ENCODE measurements at places on chromosomes 2 and 18.

DNA sequence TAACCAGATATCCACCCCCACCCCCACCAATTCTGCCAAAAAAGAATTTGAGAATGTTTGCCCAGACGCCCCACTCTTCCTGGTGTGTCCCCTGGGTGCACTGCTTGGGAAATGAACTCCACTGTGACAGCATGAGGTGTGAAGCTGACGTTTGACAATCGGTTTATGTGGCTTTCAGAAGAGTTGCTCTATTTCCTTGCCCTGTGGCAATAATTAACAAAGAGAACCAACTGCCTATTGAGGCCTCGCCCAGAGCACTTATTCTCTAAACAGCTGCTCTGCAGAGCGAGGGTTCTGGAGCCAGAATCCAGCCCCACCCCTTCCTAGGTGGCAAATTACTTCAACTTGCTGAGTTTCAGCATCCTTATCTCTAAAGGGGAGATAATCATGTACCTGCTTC lies 115.8 kb upstream of the SIX3 start:
- DNase-seq: no peak

GRCh38 chr2:49940626-49941025 lies 786.3 kb upstream of the FSHR start:
- peak; percentile 48 for DNase-seq

DNA sequence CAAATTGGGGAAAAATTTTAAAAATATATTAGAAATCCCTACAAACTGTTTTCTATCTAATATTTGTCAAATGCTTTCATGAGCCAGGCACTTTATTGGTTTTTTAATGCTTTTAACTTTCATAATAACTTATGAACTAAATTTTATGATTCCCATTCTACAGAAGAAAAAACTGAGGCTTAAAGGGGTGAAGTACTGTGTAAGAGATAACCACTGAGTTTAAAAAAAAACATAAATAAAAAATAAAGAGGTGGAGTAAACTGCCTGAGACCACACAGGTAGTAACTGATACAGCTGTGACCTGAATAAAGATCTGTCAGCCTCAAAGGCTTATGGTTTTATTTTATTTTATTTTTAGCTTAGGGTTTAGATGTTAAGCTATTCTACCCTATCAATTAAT lies 24.7 kb downstream of the PNPT1 start:
- no peak for DNase-seq

GRCh38 chr2:27884601-27885000 lies 5.6 kb downstream of the RBKS start:
- DNase-seq: no peak

- DNase-seq: peak; percentile 71
Observed at GRCh38 chr2:134161170-134161547, 92.7 kb upstream of the MGAT5 start.

- no peak for DNase-seq
Observed at GRCh38 chr2:79446313-79446712, 66.5 kb upstream of the CTNNA2 start.

GRCh38 chr2:9741110-9741509 lies 102.2 kb upstream of the TAF1B start:
- no peak for DNase-seq

- no peak for DNase-seq
Observed at GRCh38 chr2:223820549-223820948, 16.8 kb downstream of the AP1S3 start.

- no peak for DNase-seq
Observed at GRCh38 chr2:240349133-240350005, 86.1 kb upstream of the GPC1 start.

- DNase-seq: peak; percentile 3
Observed at GRCh38 chr18:32669549-32670165, 103.2 kb downstream of the KLHL14 start.

DNA sequence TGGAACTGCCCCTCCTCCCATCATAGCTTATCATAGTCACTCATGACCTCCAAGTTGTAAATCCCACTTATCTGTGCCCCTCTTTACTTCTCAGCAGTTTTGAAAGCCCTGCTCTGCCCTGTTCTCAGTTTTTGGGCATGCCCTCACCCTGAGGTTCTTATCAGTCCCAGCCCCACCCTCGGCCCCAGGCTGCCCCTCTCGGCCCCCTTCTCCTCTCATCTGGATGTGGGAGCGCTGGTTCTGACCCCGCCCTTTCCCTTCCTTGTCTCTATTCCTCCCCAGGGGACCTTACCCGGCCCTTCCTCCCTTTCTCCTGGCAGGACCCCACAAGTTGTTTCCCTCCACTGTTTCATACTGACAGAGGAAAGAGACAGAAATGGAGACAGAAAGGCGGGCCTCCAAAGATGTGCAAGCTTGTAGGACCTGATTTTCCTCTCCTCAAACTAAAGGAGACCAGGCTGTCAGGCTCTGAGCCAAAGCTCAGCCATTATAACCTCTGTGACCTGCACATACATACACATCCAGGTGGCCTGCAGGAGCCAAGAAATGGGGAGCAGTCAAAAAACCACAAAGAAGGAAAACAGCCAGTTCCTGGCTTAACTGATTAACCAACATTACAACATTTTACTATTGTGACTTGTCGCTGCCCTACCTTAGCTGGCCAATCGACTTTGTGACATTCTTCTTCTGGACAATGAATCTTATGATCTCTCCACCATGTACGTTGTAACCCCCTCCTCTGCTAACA lies 171.0 kb upstream of the HS6ST1 start:
- DNase-seq: peak; percentile 61

GRCh38 chr18:56258178-56258577 lies 380.2 kb downstream of the TXNL1 start:
- DNase-seq: peak; percentile 57

DNA sequence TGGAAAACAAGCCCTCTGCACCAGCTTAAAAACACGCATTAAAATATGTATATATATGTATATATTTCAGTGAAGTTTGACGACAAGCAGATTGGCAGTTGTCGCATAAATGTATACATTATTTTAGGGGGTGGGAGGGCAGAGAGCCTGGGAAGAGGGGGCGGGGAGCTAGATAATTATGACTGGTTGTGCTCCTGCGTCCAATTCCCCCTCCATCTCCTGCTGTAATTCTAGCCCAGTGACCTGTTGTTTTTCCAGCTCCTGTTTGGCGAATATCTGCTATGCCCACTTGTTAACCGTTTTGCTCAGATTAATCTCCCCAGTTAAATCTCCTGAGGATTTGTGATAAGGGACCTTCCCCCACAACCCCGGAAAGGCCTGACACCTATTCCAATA lies 656 bp downstream of the UNC80 start:
- no peak for DNase-seq

GRCh38 chr2:111975053-111975552 lies 76.7 kb downstream of the MERTK start:
- peak; percentile 5 for DNase-seq

GRCh38 chr2:72111061-72111460 lies 36.6 kb downstream of the CYP26B1 start:
- no peak for DNase-seq

- no peak for DNase-seq
Observed at GRCh38 chr2:54239427-54239826, 16.6 kb downstream of the TSPYL6 start.

DNA sequence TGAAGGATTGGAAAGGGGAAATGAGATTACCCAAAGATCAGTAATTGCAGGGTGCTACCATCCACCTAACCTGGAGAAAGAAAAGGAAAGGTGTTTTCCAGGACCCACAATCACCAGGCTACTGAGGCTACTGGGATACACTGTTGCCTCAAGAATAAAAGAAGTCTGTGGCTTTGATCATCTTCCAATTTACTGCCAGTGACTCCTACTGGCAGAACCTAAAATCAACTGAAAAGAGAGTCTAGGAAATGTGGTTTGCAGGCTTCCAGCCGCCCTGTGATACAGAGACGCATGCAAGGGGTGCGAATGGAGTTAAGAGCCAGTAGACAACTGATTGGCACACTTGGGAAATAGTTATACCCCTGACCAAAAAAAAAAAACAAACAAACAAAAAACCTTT lies 16.6 kb upstream of the TTL start:
- DNase-seq: peak; percentile 51

DNA sequence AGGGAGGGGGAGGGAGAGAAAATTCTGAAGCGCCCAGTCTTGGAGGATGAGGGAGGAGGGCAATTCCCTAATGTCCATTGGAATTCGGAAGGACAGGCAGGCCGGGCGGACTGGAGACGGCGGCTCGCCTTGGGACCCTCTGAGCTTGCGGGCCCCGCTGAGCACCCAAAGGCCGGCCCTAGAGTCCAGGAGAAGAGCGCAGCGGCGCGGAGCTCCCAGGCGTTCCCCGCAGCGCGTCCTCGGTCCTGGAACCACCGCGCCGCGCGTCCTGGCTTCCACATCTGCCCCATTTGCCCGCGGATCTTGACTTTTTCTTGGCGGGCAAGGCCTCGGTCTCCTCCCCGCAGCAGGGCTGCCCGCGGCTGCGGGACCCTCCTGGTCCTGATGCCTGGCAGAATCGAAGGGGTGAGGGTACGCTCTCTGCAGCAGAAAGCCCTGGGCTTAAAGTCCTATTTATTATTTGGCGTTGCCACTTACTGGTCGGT lies 675 bp upstream of the MLPH start:
- no peak for DNase-seq

- no peak for DNase-seq
Observed at GRCh38 chr2:235439959-235440662, 53.7 kb upstream of the AGAP1 start.

DNA sequence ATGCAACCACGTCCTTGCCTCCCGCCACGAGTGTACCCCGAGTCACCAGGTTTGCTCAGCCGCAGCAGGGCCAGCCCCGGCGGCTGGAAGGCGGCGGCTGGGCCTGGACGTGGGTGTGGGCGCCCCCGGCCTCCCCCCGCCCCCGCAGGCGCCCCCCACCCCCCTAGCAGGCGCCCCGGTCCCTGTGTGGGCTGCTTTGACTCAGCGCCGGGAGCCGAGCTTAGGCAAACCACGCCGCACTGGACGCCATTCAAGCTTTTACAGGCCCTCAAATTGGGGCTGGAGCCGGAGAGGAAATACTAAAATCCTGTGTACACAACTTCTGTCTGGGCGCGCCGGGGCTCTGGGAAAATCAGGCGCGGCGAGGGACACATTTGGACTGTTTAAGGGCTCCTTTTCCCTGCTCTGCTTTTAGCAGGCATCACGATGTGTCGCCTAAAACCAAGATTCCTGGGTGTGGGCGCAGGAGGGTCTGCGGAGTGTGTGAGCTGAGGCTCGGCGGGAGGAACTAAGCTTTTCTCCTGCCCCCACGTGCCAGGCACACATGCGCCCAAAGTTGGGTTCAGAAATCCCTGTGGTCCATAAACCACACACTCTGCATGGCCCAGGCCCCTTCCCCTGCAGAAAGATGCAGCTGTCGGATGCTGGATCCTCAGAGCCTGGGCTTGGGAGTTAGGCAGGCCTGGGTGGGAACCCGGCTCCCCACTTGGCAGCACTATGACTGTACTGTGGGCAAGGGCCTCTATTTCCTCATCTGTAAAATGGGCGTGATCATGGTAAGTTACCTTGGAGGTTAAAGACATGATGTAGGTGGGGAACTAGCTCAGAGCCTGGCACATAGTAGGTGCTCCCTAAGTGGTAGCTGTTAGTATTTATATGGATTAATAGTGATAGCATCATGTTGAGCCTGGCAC lies 57.6 kb downstream of the ATOH8 start:
- DNase-seq: no peak

DNA sequence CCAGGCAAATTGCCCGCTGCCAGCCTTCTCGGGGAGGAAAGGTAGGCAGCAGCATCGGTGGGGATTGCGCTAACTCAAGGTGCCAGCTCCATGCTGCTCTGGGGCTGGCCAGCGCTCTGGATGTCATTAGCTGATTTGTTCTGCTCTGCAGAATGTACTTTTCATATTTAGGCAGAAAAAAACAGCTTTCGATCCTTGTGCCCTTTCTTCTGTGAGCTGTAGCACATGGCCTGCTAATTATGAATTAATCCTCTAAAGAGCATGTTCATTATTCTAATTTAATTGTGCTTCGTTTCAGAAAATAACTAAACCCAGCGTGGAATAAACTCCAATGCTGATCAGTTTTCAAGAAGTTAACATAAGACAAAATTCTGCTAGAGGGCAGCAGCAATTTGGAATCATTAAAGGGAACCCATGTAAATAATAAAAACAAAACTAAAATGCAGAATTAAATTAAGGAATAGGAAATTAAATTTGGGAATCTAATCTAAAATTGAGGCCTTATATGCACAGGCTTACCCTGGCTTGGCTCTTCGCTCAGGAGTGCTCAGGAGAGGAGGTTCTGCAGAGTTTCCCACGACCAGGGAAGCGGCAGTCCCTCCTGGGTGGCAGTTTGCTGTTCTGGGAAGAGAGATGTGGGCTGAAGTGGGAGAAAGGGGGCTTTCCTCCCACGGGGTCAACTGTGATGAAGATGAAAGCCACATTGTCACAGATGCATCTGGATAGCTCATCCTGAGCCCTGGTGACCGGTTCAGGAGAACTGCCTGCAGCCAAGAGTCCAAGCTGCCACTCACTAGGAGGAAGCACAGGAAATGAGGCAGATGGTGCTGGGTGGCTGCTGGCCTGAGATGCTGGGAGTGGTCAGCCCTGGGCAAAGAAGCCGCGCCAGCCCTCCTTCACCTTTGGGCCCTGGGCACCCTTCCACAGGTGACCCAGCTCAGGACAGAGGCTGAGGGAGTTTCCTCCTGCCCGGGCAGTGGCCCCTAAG lies 93.2 kb upstream of the PKDCC start:
- no peak for DNase-seq

DNA sequence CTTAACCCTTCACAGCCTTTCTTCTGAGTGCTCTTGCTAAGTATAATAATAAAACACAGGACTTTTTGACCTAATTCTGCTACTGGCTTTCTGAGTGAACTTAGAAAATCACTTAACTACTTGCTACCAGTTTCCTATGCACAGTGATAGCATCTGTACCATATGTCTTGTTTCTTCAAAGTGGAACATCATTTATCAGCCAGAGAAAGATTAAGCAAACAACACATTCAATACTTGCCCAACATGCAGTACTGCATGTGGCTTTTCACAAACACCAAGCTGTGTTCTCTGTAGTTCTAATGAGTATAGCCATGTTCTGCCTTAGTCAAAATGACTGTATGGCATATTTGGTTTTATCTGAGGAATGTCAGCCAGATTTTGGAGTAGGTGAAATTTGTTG lies 1286.6 kb upstream of the ZEB2 start:
- DNase-seq: peak; percentile 18

GRCh38 chr2:84879584-84880394 lies 1.1 kb downstream of the TRABD2A start:
- DNase-seq: peak; percentile 35

- no peak for DNase-seq
Observed at GRCh38 chr2:173934895-173935294, 30.3 kb downstream of the SP3 start.

Data from hematopoietic multipotent progenitor cell treated with erythropoietin and hydrocortisone succinate and interleukin-3 and kit ligand, for 4 days (in vitro differentiated cells).